Urinary bladder (tissue), 4 donors: ENCODE measurements at places on chromosomes 12 and 14. TPM values are rescaled to one million over a fixed set of nuclear protein-coding genes. Genes with fewer than 3 reads are reported as not detected.
A peak's percentile ranks its signal among the peaks of the same experiment; 100 is the strongest.

- DNase-seq = peak; percentile 60
Observed at GRCh38 chr12:123070267-123071081, 80.4 kb downstream of the PITPNM2 start.

DNA sequence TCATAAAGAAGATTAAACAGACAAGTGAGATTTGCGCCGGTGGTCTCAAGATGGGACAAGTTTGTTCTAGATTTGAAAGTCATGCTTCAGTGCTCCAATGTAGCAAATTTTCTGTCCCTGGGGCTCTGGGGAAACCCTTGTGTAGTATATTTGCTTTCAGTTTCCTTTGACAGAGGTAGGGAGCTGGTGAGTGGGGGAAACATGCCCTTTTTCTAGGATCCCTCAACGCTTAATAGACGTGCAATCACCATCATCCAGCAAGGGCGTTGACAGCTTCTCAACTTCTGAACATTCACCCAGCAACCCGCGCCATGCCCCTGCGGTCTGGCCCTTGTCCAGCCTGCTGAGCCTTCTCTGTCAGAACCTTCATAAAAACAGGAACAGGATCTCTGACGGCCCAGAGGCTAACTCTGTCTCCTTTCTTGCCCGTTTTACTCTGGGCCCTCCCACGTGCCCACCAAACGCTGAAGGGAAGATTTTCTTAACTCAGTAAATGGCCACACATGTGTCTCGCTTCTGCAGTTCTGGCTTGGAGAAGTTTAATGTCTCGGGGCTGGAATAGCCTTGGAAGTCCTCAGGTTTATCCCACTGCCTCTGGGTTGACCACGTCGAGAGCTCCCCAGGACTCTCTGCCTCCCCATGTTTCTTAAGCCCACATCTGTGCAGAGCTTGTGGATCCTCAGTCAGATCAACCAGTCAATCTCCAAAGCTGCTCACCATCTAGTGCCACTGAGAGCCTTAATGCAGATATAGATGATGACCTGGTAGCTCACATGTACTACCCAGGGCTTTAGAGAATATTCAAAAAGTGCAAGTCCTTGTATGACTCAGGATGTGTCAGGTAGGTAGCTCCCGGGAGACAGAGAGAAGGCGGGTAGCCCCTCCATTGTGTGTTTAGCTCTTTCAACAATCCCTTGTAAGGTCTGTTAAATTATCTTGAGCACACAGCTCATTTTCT is 58.1 kb upstream of the CCND2 start:
- DNase-seq = no peak

DNA sequence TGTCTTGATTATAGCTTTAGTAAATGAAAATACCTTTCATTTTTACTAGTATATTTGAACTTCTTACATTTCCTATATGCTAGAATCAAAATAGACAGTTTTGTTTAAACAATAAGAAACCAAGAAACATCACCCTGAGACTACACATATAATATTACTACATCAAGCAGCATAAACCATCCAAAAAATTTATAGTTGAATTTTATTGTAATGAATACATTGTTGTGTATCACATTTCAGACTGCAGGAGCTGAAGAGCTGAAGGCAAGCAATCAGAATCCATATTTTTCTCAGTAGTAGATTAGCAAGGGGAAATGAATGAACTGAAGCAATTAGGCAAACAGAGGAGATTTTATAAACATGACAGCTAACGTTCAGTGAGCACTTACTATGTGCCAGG is 379.2 kb downstream of the BTG1 start:
- DNase-seq = no peak

DNA sequence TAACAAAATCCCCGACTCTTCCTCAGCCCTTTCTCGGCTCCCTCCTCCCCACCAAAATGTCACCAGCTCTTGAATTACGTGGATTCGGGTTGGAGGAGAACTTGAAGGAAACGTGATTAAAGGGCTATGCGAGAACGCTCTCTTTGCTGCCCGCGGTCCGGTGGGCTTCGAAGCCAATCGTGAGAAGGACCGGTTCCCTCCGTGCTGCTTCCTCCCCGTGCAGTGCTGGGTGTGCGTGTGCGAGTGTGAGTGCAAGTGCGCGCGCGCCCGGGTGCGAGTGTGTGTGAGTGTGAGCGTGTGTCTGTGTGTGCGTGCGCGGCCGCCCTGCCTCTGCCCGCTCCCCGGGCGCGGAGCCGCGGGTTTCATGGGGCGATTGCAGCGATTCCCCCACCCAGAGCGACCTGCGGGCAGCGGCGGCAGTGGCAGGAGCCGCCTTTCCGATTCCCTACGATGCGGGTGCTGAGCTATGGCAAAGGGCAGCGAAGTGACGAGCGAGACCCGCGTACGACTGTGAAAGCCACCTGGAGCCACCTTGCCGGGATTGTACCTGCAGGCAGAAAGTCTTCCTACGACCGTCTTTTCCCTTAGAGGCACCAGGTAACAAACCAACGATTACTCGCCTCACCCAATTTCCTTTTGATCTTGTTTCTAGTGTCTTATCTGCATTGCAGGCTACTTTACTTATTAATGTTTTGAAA is 1.4 kb downstream of the LRFN5 start:
- no peak for DNase-seq

DNA sequence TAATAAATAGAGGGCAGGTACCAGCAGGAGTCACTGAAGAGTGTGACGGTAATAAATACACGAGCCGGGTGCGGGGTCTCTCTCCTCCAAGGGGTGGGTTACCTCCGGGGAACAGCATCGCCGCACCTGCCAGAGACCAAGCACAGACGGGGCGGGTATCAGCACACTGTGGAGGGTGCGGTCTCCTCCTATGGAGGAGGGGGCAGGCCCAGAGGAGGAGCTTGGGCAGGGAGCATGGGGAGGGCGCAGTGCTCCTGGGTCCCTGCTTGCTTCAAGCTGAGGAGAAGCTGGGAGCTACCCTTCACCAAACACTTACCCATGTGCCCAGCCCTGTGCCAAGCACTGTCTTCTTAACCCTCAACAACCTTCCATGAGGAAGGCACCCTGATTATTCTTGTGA is 12.8 kb downstream of the PGF start:
- no peak for DNase-seq

- no peak for DNase-seq
Observed at GRCh38 chr12:128637642-128638606, 185.8 kb downstream of the SLC15A4 start.

DNA sequence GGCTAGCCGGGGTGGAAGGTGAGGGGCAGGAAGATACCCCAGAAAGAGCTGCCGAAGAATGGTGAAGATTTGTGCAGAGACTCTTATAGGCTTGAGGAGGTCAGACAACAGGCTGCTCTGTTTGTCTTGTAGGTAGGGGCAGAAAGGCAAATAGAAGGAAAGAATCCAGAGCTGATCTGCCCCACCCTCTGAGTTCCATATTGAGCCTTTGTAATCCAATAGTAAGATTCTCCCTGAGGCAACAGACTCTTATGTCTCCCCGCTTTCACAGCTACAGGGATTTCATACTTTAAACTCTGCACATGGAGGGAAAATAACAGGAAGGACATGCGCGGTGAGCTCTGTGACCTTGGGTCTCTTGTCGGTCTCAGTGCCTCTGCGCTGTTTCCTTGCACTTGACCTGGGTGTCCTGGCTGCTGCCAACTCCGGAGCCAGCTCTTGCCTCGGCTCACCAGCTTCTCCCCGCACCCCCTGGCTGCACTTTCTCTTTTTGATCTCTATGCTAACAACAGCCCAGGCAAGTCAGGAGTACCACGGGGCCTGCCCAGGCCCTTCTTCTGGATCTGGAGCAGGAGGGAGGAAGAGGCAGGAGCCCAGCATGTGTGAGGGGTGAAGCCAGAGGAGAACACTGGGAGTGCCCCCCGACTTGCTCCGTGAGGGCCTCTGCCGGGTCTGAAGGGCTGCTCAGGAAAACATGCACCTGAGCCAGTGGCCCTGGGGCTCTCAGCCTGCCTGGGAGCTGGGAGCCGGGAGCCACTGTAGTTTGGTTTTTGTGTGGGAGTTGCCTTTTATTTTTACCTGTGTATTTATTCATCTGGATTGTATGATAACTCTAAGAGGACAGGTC is 75.8 kb downstream of the PPP1R36 start:
- no peak for DNase-seq

DNA sequence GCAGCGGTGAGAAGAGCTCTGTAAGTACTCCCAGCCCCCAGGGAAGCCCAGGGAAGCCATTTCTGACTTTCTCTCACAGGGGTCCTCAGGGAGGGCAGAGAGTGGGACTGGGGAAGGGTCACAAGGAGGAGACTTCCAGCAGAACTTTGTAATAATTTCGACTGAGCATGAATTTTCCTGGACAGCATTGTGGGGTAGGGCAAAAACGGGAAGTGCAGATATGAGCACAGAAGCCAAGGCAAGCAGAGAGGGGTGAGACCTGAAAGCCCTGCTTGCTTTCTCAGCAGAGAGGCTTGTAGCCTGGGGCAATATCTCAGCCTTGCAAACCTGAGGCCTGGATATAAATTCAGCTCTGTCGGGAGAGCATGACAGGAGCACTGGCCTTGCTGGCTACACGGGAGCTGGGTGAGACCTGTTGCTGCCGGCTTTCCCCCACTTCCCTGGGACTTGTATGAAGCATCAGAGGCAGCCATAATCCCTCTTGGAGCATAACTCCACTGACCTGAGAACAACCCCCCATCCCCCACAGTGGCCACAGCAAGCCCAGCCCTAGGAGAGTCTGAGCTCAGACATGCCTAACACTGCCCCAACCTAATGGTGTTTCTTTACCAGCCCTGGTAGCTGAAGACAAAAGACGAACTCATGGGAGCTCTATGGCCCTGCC is 9.8 kb upstream of the IQSEC3 start:
- no peak for DNase-seq

- no peak for DNase-seq
Observed at GRCh38 chr12:26239122-26239851, 43.9 kb downstream of the SSPN start.

DNA sequence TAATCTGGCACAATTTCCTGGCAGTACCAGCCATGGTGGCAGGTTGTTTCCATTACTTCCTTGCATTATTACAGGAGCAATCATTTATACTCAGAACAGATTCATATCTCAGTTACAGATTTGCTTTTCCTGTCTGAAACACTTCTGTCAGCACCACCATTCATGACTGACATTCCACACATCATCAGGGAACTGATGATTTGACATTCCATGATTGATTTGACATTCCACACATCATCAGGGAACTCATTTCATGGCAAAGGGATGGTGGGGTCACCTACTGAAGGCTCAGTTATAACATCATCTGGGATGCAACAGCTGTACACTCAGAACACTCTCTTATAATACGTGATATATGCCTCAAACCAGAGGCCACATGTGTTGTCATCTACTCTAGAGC is 30.9 kb upstream of the RERGL start:
- DNase-seq = no peak

DNA sequence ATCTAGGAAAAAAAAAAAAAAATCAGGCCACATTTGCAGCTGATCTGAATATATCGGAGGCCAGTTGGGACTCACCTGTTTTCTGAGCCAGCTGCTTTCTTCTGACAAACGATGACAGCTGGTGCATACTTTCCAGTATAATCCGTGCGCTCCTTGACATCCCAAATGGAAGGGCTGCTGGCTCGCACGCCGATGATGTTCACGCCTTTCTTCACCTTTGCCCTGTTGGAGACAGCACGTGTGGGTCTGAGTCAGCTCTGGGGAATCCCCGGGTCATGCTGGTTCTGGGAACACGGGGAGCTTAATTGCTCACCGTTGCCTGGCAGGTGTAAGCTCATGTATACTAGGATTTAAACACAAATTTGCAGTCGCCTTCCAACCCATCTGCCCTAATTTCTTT is 372.8 kb downstream of the TMEM132D start:
- DNase-seq = no peak

Gene BDKRB1
- 2.9 TPM for polyA plus RNA-seq

Gene PNN
- polyA plus RNA-seq = 35.7 TPM

Gene CDH24
- 4.4 TPM for polyA plus RNA-seq
